ENCODE measurements at places on chromosomes 13 and 19.

DNA sequence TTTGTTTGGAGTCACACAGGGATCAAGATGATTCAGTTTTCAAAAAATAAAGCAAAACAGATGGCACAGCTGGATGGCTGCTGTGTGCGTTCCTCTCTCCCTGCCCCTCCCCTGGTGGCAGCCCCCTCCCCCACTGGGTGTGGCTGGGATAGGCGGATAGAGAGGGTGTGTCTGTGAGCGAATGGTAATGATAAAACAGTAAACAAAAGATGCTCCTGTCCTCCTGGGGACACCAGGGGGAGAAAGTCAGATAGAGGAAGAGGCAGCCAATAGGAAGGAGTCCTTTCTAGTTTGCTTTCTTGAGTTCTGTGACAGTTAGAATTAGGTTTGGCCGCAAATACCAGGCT is 6.5 kb downstream of the TMEM255B start:
- no peak for DNase-seq

DNA sequence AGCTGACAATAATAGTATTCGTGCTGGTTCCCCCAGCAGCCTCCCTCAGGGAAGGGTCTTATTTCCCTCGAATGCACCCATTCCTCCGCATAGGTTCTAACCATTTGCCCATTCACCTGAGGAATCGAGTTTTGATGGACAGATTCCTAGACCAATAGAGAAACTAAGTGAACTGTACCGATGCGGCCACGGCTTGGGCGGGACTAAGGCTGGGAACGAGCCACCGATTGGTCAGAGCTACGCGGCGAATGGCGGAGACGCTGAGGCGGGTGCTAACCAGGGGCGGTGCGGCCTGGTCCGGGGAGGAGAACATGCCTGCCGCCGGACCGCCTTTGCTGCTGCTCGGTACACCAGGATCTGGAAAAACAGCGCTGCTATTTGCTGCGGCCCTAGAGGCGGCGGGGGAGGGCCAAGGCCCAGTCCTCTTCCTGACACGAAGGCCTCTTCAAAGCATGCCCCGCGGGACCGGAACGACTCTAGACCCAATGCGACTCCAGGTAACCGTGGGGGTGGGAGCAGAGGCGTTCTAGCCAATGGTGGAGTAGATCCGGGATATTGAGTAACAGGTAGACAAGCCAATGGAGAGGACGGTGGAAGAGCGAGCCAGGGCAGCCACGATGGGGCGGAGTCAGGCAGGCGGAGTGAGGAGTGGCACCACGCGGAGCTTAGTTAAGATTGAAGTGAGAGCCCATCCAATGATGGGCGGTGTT is at the start of gene SWSAP1:
SWSAP1 (plus strand) TSS at position 234 of the 710 bp plus-strand sequence; CDS start at position 249, 15 bp downstream.
- peak; percentile 98 for DNase-seq

DNA sequence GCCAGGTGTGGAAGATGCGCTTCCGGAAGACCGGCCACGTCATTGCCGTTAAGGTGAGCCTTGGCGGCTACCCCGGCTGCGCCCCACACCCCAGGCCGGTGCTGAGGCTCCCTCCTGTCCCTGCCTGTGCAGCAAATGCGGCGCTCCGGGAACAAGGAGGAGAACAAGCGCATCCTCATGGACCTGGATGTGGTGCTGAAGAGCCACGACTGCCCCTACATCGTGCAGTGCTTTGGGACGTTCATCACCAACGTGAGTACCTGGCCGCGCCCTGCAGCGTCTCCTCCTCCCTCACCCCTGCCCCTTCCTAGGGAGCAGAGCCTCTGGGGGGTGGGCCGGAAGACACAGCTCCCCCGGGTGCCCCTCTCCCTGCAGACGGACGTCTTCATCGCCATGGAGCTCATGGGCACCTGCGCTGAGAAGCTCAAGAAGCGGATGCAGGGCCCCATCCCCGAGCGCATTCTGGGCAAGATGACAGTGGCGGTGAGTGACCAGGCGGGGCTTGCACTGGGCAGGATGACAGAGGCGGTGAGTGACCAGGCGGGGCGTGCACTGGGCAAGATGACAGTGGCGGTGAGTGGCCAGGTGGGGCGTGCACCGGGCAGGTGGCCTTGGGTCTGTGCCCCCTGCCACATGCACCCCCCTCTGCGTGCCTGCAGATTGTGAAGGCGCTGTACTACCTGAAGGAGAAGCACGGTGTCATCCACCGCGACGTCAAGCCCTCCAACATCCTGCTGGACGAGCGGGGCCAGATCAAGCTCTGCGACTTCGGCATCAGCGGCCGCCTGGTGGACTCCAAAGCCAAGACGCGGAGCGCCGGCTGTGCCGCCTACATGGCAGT is 4.1 kb upstream of the TGFBR3L start:
- DNase-seq, result no peak

DNA sequence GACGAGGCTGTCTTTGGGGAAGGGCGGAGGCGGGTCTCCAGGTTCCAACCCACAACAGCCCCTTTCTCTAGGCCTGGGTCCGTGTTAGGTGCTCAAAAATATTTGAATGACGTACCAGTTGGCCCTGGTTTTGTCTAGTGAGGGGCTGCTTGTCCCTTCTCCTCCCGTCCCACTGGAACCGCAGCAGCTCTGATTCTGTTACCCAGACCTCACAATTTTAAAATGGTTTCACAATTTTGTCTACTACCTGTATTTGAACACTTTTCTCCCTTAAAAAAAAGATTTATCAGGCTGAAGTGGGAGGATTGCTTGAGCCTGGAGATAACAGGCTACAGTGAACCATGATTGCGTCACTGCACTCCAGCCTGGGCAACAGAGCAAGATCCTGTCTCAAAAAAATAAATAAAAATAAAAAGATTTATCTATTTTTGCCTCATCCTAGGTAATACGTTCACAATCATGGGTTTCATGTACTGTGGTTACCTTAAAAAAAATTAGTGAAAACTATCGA is 1.3 kb upstream of the IRF2BP1 start:
- no peak for DNase-seq

All from ACHN (cell line).